Prostate gland (tissue), 2 donors: ENCODE measurements at places on chromosomes 5 and 9. TPM values are rescaled to one million over a fixed set of nuclear protein-coding genes. Genes with fewer than 3 reads are reported as not detected.

Gene SPATA31D4
- not detected for total RNA-seq

Gene GARIN3
- total RNA-seq = 0.97 TPM

Gene DDX4
- not detected for total RNA-seq

GRCh38 chr5:172436078-172436878 is 18.0 kb downstream of the SH3PXD2B start:
- DNase-seq = no peak

- DNase-seq = no peak
These were observed 43.8 kb downstream of the RECK start for GRCh38 chr9:36080519-36080918.

GRCh38 chr9:128732576-128732975 is 8.6 kb upstream of the ZDHHC12 start:
- no peak for DNase-seq

DNA sequence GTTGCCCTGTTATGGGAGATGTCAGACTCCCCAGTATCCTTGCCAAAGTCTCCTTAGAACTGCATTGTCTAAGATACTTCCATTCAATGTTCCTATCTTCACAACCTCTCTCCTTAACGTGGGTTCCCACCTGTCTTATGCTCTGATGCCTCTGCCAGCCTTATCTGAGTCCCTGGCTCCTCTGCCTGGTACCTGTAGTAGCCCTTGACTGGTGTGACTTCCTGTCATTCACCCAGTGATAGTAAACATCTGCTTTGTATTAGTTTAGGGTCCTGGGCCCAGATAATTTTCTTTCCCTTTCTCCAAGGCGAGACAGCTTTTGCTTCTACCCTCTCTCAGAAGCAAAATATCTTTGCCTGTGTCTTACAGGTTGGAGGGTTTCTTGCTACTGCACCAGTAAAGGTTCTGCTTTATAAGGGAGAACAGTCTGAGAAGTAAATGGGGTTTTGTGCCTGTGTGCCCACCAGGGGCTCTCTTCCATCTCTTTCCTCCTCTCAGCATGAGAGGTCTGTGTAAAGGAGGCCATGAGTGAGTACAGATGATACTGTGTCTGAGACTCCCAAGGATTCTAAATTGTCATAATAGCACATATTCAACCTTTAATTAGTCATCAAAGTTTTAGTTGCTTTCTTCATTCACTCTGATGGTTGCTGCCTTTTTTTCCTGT is 220.8 kb downstream of the PRR16 start:
- no peak for DNase-seq

GRCh38 chr9:116282597-116282996 is 129.0 kb downstream of the PAPPA start:
- DNase-seq = no peak

- no peak for DNase-seq
These were observed 140.2 kb downstream of the EMB start for GRCh38 chr5:50300878-50301277.

DNA sequence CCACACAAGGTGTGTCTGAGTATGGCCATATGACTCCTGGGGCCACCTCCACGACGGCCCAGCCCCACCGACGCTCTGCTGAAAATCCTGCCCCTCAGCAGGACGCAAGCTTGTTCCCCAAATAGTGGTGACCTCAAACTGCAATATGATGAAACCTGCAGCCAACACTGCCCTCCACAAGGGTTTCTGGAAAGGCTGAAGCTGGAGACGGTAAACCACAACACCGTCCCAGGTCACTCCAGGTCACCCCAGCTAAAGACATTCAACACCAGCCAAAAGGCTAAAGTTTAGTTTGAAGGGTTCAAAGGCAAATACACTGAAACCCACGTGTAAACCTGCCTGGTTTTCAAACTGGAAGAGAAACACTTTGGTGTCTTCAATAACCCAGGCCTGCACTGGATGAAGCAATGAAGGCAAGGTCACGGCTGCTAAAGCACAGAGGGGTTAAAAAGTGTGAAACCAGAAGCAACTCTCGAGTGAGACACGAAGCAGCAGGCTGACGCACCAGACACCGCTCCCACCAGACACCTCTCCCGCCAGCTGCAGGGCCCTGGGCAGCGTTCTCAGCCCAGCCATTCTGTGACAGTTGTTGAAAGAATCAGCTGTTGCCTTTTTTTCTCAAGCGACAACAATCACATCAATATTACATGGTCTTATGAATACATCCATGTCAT is 1.8 kb upstream of the LHX3 start:
- DNase-seq = no peak

- DNase-seq = no peak
These were observed 6.5 kb upstream of the TLE4 start for GRCh38 chr9:79565245-79565644.

DNA sequence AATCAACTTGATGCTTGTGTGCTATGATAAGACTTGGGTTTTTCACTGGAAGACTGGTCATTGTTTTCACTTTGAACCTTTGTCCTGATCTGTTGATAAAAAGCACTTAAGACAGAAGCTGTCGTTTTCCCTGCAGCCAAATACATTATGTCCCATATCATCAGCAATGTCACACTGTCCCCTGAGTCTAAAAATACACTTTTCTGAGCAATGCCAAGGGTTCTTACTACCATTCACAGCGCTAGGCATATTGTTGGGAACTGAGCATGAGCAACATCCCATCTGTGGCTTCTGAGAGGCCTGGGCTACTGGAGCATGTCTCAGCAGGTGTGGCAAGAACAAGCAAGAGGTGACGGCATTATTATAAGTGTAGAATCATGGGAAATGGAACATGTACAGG is 81.8 kb downstream of the SEMA6A start:
- DNase-seq = no peak

DNA sequence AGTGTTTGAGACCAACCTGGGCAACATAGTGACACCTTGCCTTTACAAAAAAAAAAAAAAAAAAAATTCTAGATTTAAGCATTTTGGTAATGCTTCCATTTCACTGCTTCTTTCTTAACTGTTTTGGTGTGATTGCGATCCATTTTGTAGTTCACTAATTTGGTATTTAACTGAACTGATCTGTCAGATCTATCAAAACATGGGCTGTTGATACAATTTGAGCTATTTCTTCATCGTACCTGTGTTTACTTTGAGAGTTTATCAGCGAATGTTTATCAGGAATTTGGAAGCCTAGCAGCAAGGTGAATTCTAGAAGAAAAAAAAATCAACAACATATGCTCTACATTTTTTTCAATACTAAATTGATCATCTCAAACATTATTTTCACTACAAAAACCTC is 864.9 kb upstream of the WWC1 start:
- DNase-seq = no peak
